Activated naive CD4-positive, alpha-beta T cell treated with anti-CD3 and anti-CD28 coated beads, Interleukin-2, amount 10 ng/mL, durations not matched to agents 5 hours and 36 hours (primary cell): ENCODE measurements at places on chromosomes 12 and 14. TPM values are rescaled to one million over a fixed set of nuclear protein-coding genes. Genes with fewer than 3 reads are reported as not detected.

LRTM2 gene
- not detected for total RNA-seq

FGF6 gene
- total RNA-seq, result not detected

AMN gene
- total RNA-seq, result 0.87 TPM

KRT85 gene
- total RNA-seq, result not detected

C14orf119 gene
- total RNA-seq, result 50.7 TPM
